Activated naive CD8-positive, alpha-beta T cell treated with anti-CD3 and anti-CD28 coated beads for 36 hours (primary cell): ENCODE measurements at places on chromosomes 3 and 15.
A peak's percentile ranks its signal among the peaks of the same experiment; 100 is the strongest.

- DNase-seq, result no peak
These were observed 274.2 kb downstream of the XXYLT1 start for GRCh38 chr3:194996746-194997145.

- no peak for DNase-seq
These were observed 23.2 kb downstream of the TRAT1 start for GRCh38 chr3:108845709-108846293.

DNA sequence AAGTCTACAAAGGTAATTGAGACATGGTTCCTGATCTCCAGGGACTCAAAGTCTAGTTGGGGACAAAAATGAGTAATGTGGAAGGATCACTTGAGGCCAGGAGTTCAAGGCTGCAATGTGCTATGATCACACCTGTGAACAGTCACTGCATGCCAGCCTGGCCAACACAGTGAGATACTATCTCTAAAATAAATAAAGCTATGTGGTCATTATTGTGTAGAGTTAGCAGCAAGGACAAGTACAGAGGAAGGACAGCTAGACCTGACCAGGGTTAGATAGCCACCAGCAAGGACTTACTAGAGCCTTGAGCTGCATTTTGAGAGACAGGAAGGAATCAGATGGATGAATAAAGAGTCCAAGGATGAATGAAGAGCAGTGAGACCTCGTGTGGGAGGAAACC lies 166.5 kb downstream of the MINAR1 start:
- DNase-seq, result no peak

- no peak for DNase-seq
These were observed 77.2 kb downstream of the LDHAL6B start for GRCh38 chr15:59283717-59284391.

GRCh38 chr3:29465836-29466235 lies 185.0 kb downstream of the RBMS3 start:
- no peak for DNase-seq

GRCh38 chr15:69346112-69346511 lies 47.4 kb downstream of the PAQR5 start:
- no peak for DNase-seq

DNA sequence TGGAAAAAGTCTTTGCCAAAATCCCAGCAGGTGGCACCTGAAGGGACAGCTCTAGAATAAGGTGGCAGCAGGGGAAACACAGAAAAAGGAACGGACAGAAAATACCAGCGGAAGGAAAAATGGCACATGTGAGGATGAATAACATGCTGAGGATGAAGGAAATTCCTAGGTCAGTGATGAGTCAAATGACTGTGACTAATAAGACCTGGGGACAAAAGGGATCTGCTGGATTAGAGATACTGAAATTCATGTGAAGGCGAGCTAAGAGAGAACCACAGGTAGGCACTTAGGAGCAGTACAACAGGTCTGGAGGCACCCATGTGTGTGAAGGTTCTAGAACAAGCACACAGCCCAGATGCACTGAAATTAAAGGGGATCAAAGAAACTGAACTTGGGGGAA lies 482.5 kb downstream of the FOXP1 start:
- no peak for DNase-seq

GRCh38 chr3:127450331-127450730 lies 140.2 kb downstream of the TPRA1 start:
- DNase-seq, result no peak

DNA sequence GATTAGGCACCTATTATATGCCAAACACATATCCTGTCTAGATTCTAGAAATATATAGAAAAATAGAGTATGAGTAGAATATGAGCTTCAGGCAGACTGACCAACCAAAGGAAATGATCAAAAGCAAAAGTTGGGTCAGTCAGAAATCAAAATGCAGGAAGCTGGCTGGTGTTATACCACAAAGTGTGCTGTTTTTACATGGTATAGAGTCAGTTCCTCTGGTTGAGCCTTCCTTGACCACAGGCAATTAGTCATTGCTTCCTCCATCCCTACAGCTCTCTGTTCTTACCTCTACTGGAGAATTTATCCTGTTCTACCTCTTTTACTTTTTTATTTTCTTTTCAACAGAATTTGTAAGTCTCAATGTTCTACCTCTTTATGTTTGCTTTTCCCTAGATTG lies 149.8 kb downstream of the TMCO5A start:
- no peak for DNase-seq

GRCh38 chr3:58104712-58105111 lies 96.5 kb downstream of the FLNB start:
- no peak for DNase-seq

GRCh38 chr3:138132239-138132638 lies at the start of gene A4GNT:
Gene A4GNT, minus strand, starts transcription at chr3:138132390. Its CDS starts 1,134 bp downstream, at chr3:138131256.
- DNase-seq, result no peak

DNA sequence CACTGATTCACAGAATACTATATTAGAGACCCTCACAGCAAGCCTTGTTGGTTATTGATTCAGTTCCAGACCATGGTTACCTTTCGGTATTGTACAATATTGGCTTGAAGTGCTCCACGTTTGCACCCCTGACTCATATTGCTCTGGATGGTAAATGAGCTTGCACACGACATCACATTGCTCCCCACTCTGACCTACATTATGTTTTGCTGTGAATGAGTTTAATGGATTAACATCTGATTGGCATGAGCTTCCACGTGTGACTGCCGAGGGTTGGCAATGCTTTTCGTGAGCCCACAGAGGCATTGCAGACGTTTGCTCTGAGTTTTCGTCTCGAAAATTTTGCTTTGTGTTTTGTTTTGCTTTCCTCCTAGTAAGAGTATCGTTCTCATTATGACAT lies 225.8 kb upstream of the ICE2 start:
- DNase-seq, result no peak

GRCh38 chr3:167892205-167892604 lies 156.7 kb downstream of the SERPINI1 start:
- DNase-seq, result no peak

DNA sequence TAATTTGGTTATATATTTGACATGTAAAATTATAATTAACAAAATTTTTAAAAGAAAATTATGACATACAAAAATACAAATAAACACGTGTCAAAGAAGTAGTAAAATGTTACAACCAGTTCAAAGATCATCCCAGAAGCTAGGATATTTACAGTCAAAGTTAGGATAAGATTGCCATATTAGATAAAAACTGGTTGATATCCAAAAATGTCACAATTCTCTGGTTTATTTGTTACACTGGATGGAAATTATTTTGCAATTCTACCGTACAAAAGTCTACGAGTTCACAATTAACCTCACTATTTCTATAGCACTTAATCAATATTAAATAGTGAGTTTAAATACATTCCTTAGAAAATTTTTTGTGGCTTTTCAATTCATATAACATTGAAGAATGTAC lies 673.8 kb downstream of the GBE1 start:
- DNase-seq, result no peak

DNA sequence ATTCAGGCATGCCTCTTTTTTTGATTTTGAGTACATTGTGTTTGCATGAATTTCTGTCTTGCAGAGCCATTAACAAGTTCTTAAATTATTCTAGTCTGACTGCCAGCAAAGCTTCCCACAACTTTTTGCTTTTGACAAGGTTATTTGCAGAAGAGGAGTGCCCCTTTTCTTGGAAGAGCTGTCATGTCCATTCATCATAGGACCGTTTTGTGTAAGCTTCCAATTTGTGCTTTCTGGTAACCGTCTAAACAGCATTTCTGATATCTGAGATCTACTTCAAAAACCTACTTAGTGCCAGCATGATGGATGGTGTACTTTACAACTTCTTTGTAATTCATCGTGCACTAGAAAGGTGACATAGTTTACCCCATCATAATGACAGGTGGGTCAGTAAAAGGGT lies 379.7 kb downstream of the NAALADL2 start:
- DNase-seq, result no peak

DNA sequence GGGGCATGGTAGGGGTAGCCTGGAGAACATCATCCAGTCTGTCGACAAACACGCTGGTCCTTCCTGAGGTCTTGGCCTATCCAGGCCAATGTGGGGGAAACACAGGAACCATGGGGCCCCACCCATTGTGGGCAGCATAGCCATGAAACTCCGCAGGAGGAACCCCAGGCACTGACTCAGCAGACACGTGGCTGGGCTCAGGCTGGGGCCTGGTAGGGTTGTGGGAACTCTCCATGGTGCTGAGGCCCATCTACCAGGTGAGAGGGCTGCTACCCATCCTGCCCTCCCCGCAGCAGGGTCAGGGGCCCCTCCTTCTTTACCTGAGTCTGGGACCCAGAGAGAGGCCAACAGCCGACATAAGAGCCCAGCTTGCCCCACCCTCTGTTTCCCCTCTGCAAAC lies 22.6 kb upstream of the CACNA2D2 start:
- DNase-seq, result peak; percentile 76

- peak; percentile 86 for DNase-seq
These were observed 24.6 kb downstream of the RUBCN start for GRCh38 chr3:197711973-197712707.

DNA sequence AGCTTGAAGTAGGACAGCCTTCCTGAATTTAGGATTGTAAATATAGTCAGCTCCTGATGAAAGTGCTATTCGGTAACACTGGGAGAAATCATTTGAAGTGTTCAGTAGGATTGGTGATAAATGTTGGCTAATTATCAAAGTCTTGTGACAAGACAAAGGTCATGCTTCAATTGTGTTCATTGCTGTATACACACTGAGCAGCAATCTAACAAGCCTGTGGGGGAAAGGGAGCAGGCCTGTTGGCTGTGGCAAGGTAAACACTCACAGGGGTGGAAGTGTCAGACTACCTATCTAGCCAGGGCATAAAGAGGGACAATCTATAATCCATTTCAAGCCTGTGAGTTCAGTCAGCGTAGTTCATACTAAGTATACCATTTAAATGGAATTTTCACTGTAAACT lies 111.0 kb upstream of the MANF start:
- no peak for DNase-seq

GRCh38 chr3:113533534-113533892 lies 1.2 kb downstream of the SIDT1 start:
- peak; percentile 29 for DNase-seq

- peak; percentile 57 for DNase-seq
These were observed 2.8 kb upstream of the FAM131A start for GRCh38 chr3:184334470-184335158.

DNA sequence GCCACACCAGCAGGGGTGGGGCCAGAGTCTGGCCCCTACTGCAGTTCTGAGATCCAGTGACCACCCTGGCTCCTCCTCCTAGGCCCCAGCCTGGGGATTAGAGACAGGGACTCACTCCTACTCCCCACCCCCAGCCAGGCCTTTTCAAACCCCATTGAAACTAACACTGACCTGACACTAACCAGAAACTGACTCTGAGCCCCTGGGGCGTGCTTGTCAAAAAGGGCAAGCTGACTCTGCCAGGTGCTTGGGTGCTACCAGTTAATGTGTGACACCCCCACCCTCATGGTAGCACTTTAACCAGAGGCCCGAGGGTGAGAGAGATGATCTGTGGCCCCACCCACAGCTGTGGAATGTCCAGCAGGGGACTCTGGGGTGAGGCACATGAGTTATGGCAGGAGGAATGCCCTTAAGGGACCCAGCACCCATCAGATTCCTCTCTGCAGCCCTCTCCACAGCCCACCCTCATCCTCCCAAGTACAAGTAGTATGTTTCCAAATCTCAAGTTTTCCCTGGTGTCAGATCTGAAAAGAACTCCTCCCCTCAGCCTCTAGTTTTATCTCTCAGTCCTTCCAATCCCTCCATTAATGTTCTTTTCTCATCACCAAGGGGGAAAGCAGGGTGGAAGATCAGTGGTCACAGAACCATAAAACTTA lies 1.4 kb downstream of the PTH1R start:
- no peak for DNase-seq

GRCh38 chr3:31880482-31881078 lies 100.5 kb downstream of the OSBPL10 start:
- DNase-seq, result no peak

GRCh38 chr15:101053261-101053660 lies 134.1 kb downstream of the LRRK1 start:
- no peak for DNase-seq

- DNase-seq, result no peak
These were observed 175.6 kb upstream of the BCL6 start for GRCh38 chr3:187920913-187921312.

DNA sequence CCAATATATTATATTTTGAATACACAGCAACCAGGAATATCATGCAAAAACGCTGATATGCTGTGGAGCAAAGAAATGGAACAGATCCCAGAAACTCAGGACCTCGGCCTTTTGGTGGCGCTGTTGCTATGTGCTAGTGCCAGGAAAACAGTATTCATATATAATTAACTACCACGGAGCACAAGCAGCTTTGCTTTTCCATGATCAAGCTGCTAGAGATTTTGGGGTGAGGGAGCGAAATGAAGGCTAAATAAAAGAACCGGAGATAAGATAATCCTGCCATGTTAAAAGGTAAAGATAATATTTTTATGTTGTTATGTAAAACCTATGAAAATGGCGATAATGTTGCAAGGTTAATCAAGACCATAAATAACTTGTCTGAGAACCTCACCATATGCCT lies 157.7 kb upstream of the FAM3D start:
- peak; percentile 17 for DNase-seq

- no peak for DNase-seq
These were observed 150.6 kb upstream of the RGMA start for GRCh38 chr15:93239591-93239990.

DNA sequence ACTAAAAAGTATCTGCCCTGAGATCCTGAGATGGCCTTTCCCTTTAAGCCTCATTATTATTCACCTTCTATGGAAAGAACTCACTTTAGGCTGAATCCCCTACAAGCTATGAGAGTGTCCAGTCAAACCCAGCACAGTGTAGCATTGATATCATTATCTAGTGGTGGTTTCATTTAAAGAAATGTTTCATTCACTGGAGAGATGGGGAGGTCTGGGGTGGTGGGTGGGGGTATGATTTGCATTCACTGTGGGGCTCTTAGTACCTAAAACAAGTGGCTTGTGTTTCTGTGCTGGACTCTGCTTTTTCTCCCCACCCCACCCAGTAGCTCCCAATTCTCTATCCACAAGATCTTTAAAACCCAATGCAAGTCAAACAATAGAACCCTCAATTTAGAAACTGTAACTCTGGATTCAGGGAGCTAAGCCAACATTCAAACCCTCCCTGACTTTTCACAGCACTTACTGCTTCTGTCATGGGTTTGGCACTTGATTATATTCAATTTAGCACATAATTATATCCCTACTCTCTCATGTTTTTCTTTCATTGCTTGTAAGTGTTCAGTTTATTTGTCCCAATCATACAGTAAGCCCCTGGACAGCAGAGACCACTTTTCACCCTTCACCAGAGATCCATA lies 310.5 kb upstream of the THBS1 start:
- DNase-seq, result no peak

- DNase-seq, result no peak
These were observed 982.2 kb upstream of the SEMA6D start for GRCh38 chr15:46735115-46735514.

GRCh38 chr15:59437817-59438624 lies at the start of gene FAM81A:
Gene FAM81A, plus strand, starts transcription at chr15:59438186. Its CDS starts 20,441 bp downstream, at chr15:59458627.
- peak; percentile 70 for DNase-seq

GRCh38 chr3:46495901-46496456 lies 1.8 kb upstream of the RTP3 start:
- DNase-seq, result no peak
